GM18507 (cell line): ENCODE measurements at places on chromosomes 1 and 21.

DNA sequence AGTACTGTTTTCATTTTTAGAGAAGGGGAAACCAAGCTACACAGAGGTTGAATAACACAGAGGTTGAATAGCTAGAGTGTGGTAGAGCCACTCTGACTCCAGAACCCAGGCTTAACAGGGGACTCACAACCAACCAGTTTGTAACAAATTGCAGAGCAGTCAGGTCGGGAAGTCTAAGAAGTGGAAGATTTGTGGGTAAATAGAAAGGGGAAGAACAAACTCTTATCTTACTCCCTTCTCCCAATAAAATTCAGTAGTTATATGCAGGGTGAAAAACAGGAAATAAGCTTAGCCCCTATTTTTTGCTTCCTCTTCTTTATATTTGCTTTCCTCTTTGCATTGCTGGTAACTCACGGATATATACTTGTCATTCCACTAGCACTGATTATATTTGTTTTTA lies 23.2 kb downstream of the CDC42 start:
- no peak for DNase-seq

GRCh38 chr1:157399343-157399983 lies 152.9 kb downstream of the FCRL5 start:
- DNase-seq = no peak

GRCh38 chr1:50774759-50775351 lies 185.2 kb downstream of the FAF1 start:
- no peak for DNase-seq

DNA sequence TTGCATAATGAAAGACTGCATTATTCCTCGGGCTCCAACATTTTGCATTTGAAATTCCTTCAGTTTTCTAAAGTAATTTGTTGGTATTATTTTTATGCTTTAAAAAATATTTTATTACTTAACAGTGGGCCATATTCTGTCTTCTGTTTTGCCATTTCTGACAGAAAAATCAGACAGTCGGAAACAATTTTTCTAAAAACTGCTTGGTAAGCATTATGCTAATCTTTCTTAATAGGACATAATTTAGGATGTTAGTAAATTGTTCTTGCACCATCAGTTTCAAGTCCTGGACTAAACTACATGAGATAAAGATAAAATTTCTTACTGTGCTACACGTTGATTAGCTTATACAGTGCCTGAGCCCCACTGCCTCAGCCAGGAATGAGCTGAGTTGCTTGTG lies 11.2 kb downstream of the RGL1 start:
- DNase-seq = no peak

DNA sequence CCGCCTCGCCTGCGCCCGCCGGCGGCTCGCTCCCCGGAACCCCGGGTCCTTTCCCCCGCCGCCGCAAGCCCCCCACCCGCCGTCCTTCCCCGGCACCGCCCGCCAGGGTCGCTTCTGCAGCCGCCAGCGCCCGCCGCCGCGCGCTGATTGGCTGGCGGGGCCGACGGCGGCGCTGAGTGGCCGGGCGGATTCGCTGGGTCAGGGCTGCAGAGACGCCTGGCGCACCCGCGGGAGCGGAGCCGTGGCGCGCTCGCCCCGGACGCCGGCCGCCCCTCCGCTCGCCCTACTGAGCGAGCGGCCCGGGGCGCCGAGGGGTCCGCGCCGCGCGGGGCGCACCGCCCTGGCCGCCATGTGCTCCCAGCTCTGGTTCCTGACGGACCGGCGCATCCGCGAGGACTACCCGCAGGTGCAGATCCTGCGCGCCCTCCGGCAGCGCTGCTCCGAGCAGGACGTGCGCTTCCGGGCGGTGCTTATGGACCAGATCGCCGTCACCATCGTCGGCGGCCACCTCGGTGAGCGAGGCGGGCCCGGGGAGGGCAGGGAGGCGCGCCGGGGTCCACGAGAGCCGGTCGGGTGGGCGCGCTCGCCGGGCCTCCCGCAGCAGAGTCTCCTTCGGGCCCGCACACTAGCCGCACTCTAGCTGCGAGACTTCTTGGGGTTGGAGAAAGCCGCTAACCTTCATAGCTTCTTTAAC lies at the start of gene RIMKLA:
Gene RIMKLA (plus strand): TSS at position 207 of the 694 bp plus-strand sequence. CDS start 143 bp downstream, at position 350.
- DNase-seq = peak; percentile 86

DNA sequence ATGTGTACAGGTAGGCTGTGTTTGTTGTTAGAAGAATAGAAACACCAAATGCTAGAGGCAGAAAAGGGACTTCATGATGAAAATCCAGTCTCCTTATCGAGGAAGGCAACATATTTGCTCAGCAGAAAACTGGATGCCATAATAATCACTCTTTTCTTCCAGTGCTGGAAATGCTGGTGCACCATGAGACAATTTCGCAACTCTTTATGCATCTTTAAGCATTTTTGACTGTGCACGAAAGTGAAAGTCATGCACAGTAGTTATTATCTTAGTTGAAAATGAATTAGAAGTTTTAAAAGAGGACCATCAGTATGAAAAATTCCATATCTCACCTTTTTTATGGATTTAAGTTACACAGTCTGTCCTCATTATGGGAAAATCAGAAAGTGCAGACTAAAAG lies 29.1 kb downstream of the SMYD2 start:
- no peak for DNase-seq

GRCh38 chr1:82919837-82920236 lies 1079.1 kb downstream of the TTLL7 start:
- no peak for DNase-seq

- DNase-seq = no peak
These were observed 19.5 kb downstream of the A3GALT2 start for GRCh38 chr1:33301273-33301984.

GRCh38 chr1:1907098-1907736 lies 7.8 kb upstream of the CALML6 start:
- no peak for DNase-seq

DNA sequence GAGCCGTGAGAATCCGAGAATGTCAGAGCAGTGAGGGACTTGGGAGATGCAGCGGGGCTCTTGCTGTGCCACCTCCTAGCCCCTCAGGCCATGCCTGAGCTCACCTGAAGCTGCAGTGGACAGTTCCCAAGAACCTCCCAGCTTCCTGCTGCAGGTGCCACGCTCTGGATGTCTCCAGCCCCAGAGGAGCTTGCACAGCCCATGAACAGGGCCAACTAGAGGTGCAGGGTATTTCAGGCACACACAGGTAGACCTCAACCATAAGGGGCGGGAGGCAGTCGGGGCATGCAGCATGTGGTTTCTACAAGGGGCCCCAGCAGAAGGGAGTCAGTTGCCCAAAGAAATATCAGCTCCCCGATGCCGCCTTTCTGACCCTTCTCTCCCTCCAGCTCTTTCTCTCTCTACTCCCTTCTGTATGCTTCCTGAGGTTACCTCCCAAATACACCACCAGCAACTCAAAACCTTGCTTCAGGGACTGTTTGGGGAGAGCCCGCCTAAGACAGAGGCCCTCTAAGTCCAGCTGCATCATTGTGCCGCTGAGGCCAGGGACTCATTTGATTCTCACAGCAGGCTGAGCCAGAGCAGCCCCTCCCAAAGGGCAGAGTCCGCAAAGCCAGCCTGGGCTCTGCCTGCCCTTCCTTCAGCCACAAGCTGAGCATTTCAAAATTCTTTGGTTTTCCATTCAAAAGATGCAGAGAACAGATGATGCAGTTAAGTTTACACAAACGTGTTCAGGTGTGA lies 209.8 kb downstream of the MATN1 start:
- DNase-seq = no peak

DNA sequence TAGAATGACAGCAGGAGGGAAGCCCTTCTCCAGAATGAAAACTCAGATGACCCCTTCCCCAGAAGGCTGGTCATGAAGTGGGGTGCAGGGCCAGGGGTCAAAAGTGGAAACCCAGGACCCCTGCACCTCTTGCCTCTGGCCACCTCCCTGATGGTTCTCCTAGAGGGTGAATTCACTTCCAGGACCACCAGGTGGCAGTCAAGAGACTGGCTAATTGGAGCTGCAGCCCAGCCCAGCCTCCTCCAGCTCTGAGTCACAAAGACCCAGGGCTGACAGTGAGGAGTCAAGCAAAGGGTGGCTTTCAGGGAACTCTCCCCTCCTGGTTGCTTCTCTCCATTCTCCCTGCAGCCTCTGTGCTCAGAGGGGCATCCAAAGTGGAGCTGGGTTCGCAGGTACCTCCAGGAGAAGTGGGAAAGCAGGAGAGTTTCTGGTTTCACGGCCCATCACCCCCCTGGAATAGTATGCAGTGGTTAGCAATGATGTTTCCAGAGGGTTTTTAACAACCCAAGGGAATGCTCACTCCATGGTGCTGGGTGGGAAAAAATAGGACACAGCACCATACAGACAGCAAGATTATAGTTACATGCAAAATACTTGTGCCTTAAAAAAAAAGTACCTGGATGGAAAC lies 6.1 kb upstream of the EPHB2 start:
- DNase-seq = peak; percentile 68

DNA sequence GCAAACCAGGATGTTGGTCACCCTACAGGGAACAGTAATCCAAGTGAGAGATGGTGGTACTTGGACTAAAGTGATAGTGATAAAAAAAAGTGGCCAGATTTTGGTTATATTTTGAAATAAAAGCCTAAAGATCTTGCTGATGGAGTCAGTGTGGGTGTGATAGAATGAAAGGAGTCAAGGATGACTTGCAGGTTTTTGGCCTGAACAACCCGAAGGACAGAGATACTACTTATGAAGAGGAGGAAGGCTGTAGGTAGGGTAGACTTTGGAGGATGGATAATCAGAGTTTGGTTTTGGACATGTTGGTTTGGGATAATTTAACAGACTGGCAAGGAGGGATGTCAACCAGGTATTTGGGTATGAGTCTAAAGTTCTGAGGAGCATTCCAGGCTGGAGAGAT lies 1.5 kb upstream of the TEX38 start:
- no peak for DNase-seq

DNA sequence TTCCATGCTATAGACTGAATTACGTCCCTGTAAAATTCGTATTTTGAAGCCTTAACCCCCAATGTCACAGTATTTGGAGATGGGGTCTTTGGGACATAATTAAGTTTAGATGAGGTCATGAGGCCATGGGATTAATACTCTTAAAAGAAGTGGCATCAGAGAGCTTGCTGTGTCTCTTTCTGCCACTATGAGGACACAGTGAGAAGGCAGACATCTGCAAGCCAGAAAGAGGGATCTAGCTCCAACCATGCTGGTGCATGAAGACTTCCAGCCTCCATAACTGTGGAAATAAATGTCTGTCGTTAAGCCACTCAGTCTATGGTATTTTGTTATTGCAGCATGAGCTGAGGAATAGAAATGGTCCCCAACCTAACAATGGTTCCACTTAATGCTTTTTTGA lies 99.0 kb downstream of the LTN1 start:
- DNase-seq = no peak
